ENCODE measurements at places on chromosomes 7 and 10. TPM values are rescaled to one million over a fixed set of nuclear protein-coding genes. Genes with fewer than 3 reads are reported as not detected.

- no peak for DNase-seq
Observed at GRCh38 chr7:33702514-33703054, 202.8 kb upstream of the BMPER start.

- DNase-seq: no peak
Observed at GRCh38 chr10:47294057-47294456, 5.9 kb upstream of the GDF10 start.

GRCh38 chr7:100053215-100053614 is 3.6 kb downstream of the ZSCAN21 start:
- peak; percentile 54 for DNase-seq

DNA sequence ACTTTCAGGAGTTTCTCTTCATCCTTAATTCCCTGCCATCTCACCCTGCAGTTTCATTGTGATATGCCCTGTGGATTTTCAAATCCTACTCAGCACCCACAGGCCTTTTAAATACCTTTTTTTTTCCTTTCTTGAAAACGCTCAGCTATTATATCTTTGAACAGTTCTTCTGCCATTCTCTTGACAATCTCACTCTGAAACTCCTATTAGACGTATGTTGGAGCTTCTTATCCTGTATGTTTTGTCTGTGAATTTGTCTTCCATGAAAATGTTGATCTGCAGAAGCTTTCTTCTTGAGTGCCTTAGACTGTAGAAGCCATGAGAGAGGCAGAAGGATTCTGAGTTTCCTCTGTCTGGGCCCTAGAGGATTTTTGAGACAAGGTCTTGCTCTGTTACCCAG is 18.9 kb upstream of the YAE1 start:
- DNase-seq: no peak

DNA sequence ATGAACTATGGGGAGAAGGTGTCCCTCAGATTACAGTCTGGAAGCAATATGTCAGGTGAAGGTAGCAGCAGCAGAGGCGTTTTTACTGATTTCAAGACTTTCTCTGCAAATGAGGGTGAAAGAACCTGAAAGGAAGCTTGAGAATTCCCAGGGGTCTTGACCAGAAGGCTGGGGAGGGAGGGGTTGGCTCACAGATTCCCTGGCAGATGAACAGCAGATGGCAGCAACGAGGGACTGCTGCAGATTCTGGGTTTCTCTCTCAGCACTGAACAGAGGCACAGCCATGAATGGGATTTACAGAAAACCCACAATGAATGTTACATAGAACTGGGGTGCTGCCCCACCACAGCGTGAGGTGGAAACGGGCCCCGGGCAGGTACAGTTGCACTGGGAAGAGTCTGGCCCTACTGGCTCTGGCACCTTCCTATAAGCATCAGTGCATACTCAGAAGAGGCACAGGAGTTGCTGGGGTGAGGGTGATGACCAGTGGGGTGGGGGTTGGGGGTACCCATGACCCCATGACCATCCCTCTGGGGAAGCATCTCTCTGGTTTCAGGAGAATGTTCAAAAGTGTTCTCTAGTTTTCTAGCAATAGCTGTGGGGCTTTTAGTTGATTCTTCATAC is 317.8 kb downstream of the SH2D4B start:
- no peak for DNase-seq

- DNase-seq: no peak
Observed at GRCh38 chr7:101153969-101154692, at the start of gene AP1S1. Gene AP1S1, plus strand, starts transcription at chr7:101154476. Its CDS starts 39 bp downstream, at chr7:101154515.

- DNase-seq: no peak
Observed at GRCh38 chr10:129717816-129718547, 246.1 kb downstream of the EBF3 start.

- DNase-seq: no peak
Observed at GRCh38 chr10:109894516-109894915, 28.8 kb downstream of the XPNPEP1 start.

GRCh38 chr10:114188900-114189299 is 9.7 kb downstream of the TDRD1 start:
- DNase-seq: no peak

GRCh38 chr10:33498391-33498891 is 164.0 kb upstream of the NRP1 start:
- DNase-seq: no peak

DNA sequence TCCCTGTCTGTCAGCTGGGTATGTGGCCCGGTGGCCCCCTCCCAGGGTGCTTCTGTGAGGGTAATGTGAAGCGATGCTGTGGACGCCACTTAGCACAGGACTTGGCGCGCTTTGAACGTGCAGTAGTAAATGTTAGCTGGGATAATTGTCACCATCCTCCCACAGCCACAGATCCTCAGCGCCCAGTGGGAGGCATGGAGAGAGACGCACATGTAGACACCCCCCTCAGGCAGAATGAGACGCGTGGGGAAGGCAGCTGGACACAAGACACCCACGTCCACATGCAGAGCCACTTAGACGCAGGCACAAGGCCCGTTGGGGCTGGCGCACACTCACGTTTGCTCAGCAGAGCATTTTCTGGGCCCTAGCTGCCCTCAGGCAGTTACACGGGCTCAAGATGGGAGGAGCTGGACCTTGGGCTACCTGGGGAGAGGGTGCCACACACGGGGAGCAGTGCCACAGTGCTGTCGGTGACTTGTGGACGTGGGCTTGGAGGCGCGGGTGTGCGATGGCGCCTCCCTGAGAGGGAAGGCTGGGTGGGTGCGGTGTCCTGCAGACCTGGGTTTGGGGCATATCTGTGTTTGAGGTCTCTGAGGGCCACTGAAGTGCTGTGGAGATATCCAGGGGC is 26.4 kb downstream of the ADCYAP1R1 start:
- DNase-seq: no peak

The CHRM2 gene
- 1.4 TPM for total RNA-seq

The SPAM1 gene
- total RNA-seq: not detected

The PHKG1 gene
- 0.10 TPM for total RNA-seq

The ZNF746 gene
- 17.3 TPM for total RNA-seq

Data from glomerular endothelial cell (primary cell).